ENCODE measurements at places on chromosomes 13 and 19. TPM values are rescaled to one million over a fixed set of nuclear protein-coding genes. Genes with fewer than 3 reads are reported as not detected.

Gene KIR2DL3
- not detected for polyA plus RNA-seq

Gene DIRAS1
- 64.5 TPM for polyA plus RNA-seq

Gene ZNF432
- 2.6 TPM for polyA plus RNA-seq

Gene GFY
- 0.97 TPM for polyA plus RNA-seq

Gene FARP1
- 86.6 TPM for polyA plus RNA-seq

Gene ADGRE3
- polyA plus RNA-seq: not detected

Gene NOVA2
- polyA plus RNA-seq: 13.0 TPM

Measured in brain (organoid and tissue), 16 donors.